ENCODE measurements at places on chromosomes 3 and 15. TPM values are rescaled to one million over a fixed set of nuclear protein-coding genes. Genes with fewer than 3 reads are reported as not detected.

DNA sequence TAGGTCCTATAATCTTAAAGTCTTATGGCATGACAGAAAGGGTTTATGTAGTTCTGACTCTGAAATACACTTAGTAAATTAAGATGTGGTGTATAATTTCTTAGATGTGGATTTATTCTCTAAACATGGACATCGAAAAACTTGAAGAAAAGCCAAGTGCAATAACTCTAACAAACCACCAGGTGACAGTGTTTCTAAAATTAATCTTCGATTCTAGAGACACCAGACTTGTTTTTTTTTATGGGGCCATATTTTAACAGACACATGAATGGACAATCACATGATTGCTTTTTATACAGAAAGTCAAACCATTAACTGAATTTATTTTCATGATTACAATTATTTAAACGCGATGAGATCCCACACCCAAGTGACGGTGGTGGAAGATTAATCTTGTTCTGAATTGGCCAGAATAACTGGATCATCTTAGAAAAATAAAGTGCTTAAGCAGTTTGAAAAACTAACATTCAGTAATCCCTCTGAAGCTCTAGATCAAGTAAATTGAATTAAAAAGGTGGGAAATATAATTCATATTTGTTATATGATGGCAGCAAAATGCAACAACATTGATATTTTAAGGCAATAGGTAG, 305.1 kb downstream of the LSAMP start:
- DNase-seq = peak; percentile 23
- no peak overlapping the region for H3K4me3 ChIP-seq
- H3K27me3 ChIP-seq = no peaks in the 10 kb centered on the region

DNA sequence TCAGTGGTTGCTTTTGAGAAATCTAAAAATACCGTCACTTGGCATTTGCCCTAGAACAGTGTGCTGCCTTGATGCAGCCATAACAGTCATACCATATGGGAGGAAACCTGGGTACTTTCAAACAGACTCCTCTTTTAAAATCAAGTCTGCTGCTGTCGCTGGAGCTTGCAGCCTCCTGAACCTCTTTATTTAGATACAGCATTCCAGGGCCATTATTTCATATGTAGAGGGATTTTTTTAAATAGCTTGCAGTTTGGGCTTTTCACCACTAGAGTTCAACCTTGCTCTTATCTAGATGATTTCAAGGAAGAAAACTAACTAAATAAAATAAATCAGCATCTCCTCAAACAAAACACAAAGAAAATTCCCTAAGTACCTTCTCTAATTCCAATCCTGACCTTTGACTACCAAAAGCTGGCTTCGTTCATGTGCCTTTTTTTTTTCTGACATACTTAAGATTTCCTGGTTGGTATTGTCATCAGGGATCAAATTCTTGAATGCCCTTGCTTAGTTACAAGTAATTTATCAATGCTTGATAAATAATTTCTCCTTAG, 111.6 kb downstream of the KBTBD8 start:
- H3K4me3 ChIP-seq = no peak overlapping the region
- H3K27me3 ChIP-seq = no peaks in the 10 kb centered on the region
- DNase-seq = peak; percentile 49
- no peaks in the 10 kb centered on the region for H3K4me1 ChIP-seq
- H3K27ac ChIP-seq = no peak overlapping the region
- no peaks in the 10 kb centered on the region for H3K36me3 ChIP-seq

OSBPL10 gene
- 51.3 TPM for total RNA-seq

UBE2E2 gene
- total RNA-seq = 110 TPM

LRRIQ4 gene
- total RNA-seq = not detected

Measured in astrocyte (in vitro differentiated cells and primary cell).